Activated CD4-positive, alpha-beta T cell treated with anti-CD3 and anti-CD28 coated beads, Interleukin-2, amount 50 U/mL, for 4 hours (primary cell): ENCODE measurements at places on chromosomes 1 and 21.

DNA sequence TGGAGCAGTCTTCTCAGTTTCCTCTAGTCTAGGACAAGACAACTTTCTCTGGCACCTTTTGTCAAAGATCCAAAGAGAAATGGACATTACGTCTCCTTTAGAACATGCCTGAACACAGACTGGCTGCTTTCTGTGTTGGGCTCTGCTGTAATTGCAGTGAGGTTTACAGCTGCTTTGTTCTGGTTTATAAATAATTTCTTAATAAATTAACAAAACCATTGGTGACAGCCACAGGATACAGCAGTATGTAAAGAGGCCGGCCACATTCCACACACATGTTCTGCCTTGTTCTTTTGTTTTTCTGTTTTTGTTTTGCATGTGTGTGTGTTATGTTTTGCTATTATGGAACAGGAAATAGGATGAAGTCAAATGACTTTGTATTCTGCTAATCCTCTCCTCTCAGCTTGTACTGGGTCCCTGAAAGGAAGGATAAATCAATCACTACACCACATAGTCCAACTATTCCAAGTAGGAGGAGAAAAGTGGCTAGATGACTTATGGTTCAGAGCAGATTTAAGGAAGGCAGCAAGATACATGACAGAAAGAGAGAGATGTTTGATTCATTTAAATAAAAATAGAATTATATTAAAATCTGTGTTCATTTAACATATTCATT, 161.5 kb upstream of the ESRRG start:
- DNase-seq, result no peak

DNA sequence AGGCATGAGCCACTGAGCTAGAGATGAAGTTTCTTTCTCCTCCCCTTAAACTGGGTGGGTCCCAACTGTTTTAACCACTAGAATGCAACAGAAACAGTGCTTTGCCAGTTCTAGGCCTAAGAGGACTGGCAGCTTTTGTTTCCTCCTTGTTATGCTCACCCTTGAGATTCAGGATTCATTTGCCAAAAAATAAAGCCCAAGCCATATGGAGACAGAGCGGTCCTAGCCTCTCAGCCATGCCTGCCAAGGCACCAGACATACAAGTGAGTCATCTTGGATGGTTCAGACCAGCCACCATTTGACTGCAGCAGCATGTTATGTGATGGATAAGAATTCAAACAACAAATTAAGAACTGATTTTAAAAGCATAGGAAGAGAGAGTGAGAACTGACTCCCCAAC, 38.1 kb upstream of the STUM start:
- DNase-seq, result no peak

GRCh38 chr1:95655321-95656020, 421.5 kb downstream of the RWDD3 start:
- DNase-seq, result no peak

GRCh38 chr1:175322109-175322508, 129.5 kb upstream of the KIAA0040 start:
- no peak for DNase-seq

- no peak for DNase-seq
These were observed 23.2 kb downstream of the AVPR1B start for GRCh38 chr1:206094024-206094423.
